ENCODE measurements at places on chromosomes 1 and 21. TPM values are rescaled to one million over a fixed set of nuclear protein-coding genes. Genes with fewer than 3 reads are reported as not detected.
A peak's percentile ranks its signal among the peaks of the same experiment; 100 is the strongest.

Gene ST6GALNAC5
- 0.29 TPM for total RNA-seq

Gene TRIM45
- total RNA-seq = 3.0 TPM

Gene IGSF21
- total RNA-seq = not detected

Gene DNAI4
- 2.2 TPM for total RNA-seq

Gene FBXO2
- total RNA-seq = 0.12 TPM

Gene PCP4
- total RNA-seq = not detected

Gene PROK1
- not detected for total RNA-seq

Gene ERO1B
- 3.7 TPM for total RNA-seq

Gene KRTCAP2
- 121 TPM for total RNA-seq

Gene C8B
- not detected for total RNA-seq

Gene KLHDC8A
- 0.29 TPM for total RNA-seq

Gene NUP210L
- not detected for total RNA-seq

Gene LAD1
- total RNA-seq = 1.1 TPM

Gene PLOD1
- total RNA-seq = 626 TPM

Gene CYP4X1
- total RNA-seq = not detected

- no peak for DNase-seq
These were observed 62.6 kb downstream of the ARHGEF16 start for GRCh38 chr1:3516911-3517675.

- DNase-seq = no peak
These were observed 546 bp downstream of the POU2F1 start for GRCh38 chr1:167221126-167221737.

- DNase-seq = no peak
These were observed 50.0 kb upstream of the LRRC3 start for GRCh38 chr21:44405091-44405947.

DNA sequence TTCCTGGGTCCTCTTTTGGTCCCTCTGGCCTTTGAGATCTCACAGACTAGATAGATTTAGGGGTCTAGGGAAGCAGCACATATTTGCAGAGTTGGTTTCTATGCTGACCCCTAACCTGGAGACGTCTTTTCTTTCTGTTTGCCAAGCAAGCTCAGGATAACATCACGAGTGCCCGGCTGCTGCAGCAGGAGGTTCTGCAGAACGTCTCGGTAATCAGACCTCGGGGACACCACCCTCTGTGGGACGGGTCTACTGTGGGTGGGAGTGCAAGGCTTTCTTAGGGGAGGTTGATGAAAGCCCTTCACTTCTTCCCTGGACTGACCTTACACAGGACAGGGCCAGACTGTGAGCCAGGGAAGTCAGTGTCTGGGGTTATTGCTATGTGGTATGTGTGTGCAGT, 2.9 kb downstream of the IL24 start:
- DNase-seq = no peak

DNA sequence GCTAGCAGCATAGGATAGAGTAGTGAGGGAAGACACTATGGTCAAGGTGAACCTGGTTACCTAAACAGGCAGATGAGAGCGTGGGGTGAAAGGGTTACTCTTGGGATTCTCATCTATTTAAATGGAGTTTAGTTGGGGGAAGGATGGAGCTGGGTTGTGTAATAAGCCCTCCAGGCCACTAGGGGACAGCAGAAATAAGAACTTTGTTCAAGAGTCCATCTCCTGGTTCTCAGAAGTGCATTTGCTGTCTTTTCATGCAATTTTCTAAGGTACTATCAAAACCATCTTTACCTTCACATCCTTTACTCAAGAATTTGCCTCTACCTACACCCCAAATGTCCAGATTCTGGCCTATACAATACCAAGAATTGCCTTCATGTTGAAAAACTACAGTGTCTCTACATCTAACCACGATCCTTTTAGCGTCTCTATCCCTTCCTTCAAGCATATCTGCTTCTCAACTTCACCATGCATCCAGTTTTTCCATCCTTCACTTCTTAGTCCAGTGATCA, 28.0 kb downstream of the SLAMF1 start:
- DNase-seq = no peak

DNA sequence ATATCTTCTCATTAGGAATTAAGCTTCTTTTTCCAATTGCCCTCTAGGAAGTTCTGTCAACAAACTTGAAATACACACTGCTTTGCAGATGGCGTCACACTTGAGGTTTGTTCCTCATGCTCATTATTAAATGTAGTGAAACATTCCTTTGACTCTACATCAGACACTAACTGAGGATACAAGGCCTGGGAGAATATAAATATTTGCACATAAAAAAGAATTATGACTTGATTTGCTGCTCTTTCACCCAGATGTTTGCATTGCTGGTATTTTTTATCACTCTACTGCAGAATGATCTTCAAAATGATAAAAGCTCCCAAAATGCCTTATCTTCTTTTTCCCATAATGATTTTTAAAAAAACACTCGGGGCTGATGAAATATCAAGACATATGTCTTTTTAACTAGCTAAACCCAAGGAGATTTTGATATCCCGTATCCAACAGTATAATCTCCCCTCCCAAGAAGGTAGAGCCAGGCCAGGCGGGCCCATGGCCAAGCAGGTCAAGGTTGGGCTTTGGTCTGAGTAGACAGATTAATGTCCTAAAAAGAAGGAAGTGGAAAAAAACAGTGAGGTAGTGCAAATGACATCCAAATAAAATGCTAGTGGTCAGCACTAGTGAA, 264.6 kb downstream of the HHIPL2 start:
- no peak for DNase-seq

DNA sequence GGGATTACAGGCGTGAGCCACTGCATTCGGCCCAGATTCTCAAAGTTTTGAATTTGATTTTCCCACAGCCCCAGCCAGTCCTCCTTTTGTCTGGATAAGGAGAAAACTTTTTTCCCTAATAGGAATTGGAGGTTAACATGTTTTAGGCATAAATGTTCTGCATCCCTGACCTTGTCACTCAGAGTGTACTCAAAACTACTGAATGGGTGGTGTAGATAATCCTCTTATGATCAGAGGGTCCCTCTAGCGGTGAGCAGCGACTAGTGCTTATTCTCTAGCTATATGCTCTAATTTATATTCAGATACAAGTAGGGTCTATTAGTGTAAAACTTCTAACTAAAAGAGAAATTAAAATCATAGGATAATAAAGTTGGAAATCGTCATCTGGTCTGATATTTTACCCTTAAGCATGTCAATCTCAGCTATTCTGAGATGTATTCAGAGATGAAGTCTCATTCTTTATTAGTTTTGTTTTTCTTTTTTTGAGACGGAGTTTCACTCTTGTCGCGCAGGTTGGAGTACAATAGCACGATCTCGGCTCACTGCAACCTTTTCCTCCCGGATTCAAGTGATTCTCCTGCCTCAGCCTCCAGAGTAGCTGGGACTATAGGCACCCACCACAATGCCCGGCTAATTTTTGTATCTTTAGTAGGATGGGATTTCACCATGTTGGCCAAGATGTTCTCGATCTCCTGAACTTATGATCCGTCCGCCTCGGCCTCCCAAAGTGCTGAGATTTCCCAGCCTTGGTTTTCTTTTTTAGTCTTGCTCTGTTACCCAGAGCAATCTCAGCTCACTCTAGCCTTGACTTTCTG, 2.7 kb upstream of the PSMD4 start:
- peak; percentile 60 for DNase-seq

DNA sequence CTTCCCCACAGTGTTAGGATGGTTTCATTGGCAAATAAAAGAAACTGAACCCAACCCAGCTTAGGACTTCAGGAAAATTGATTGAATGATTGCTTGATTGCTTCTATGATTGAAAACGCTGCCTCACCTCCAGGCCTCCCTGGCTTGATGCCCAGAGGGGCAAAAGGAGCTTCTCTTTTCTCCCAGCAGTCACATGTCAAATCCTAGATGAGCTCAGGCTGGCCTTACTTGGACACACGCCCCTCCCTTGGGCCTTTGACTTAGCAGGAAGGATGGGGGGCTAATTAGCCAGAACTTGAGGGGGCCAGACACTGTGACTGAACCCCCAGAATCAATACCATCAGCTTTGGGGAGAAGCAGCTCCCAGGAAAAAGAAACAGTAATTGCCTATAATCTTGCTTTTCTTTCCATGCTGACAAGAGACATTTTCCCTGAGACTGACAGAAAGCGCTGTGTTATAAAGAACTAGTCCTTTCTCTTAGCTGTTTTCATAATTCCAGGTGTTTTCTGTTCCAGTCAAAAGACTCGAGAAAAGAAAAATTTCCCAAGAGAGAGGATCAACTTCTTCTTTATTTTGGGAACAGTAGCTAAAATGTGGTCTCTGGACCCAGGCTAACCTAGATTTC, 50.8 kb upstream of the ATP5PO start:
- DNase-seq = no peak

DNA sequence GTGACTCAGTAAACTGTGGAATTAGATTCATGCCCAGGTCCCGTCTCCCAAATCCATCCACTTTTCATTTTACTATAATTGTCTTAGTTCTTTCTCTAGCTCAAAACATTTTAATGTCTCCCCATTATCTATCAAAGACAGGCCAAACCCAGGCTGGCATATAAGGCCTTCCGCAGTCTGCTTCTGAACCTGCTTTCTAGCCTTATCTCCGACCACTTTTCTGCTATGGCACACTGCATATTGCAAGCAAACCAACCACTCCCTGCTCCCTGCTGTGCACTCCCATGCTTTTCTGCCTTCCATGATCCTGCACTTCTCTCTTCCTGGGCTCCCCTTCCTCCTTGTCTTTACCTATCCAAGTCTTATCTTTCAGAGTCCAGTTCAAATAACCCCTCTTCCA, 17.3 kb upstream of the PIGM start:
- no peak for DNase-seq

- no peak for DNase-seq
These were observed 190.2 kb upstream of the NR5A2 start for GRCh38 chr1:199837321-199837720.

DNA sequence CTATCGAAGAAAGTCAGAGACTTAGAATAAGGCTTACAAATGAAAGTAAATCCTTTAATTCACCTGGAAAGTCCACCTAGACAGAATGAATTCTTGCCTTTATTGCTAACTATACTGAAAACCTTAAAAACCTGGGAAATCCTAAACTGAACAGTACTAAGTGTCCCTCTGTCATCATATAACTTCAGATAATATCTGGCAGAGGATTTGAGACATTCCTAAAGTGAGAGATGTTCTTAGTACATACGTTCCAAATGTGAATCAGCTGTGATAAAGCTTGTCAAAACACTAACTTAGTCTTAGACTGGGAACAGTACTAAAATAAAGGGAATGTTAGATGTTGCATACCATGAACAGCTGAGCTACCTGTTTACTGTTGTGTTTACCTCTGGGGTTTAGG, 121.7 kb downstream of the TNFSF18 start:
- no peak for DNase-seq

- no peak for DNase-seq
These were observed 19.4 kb downstream of the RHBG start for GRCh38 chr1:156388174-156389137.

- DNase-seq = no peak
These were observed 252.1 kb downstream of the TM2D1 start for GRCh38 chr1:61472876-61473275.

DNA sequence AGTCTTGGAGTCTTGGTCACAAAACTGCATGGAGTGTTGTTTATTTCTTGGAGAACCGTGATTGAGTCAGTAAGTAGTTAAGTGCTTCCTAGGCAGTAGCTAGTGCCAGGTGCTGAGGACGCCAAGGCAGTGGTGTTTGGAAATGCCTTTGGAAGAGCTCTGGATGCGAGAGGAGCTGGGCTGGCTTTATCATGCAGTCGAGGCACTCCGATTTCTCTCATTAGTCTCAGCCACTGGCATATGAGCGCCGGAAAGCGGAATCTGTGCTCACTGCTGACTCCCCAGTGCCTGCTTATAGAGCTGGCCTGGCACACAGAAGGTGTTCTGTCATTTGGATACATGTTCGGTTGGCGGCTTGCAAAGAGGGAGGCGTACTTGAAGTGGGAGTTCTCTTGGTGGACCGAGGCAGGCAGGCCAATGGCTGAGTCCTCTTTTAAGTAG, 3.6 kb downstream of the TENT5C start:
- DNase-seq = no peak

- DNase-seq = no peak
These were observed 10.2 kb downstream of the DDI2 start for GRCh38 chr1:15627343-15627988.

- no peak for DNase-seq
These were observed 36.3 kb downstream of the EDN2 start for GRCh38 chr1:41447995-41448770.

Data from glomerular endothelial cell (primary cell).